ENCODE measurements at places on chromosomes 7 and 10.

- DNase-seq = no peak
These were observed 25.9 kb downstream of the BAG3 start for GRCh38 chr10:119677126-119677525.

- DNase-seq = no peak
These were observed 49.7 kb downstream of the C10orf120 start for GRCh38 chr10:122649903-122650302.

DNA sequence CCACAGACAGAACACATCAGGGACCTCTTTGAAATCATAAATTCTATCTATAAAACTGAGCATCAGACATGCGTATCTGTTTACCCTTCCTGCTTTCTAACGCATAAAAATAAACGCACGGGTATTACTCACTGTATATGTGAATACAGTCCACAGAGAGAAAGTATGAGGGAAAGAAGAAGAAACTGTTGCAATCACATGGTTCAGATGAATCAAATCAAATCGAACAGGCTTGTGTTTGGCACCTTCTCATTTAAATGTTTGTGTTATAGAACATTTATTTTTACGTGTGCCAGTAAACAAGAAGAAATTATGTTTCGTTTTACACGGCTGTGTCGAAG is 322.0 kb downstream of the FRMD4A start:
- DNase-seq = no peak

- no peak for DNase-seq
These were observed 64.2 kb upstream of the MEOX2 start for GRCh38 chr7:15750727-15751126.

GRCh38 chr7:115417662-115418061 is 495.8 kb downstream of the MDFIC start:
- no peak for DNase-seq

DNA sequence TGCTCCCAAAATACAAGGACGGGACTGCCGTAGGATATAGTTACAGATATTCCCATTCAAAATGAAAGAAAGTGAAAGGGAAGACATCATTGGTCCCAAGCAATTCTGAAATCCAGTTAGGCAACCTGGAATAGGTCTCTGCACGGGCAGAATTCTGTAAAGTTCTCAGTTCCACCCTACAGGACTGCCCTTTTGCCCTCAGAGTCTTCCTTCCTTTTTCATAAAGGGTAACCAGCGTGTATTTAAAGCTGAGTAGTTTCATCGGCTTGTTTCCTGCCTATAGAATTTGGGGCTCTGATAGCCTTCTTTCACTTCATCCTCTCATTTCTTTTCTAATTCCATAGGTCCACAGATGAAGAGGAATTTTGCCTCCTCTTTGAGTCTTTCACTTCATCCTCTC is 20.0 kb downstream of the COPG2 start:
- no peak for DNase-seq

All from activated T-helper 1 cell treated with anti-CD3 and anti-CD28 coated beads, Interleukin-2, amount 50 U/mL, for 16 hours (primary cell).